HCT116 (cell line): ENCODE measurements at places on chromosomes 3 and 15.

DNA sequence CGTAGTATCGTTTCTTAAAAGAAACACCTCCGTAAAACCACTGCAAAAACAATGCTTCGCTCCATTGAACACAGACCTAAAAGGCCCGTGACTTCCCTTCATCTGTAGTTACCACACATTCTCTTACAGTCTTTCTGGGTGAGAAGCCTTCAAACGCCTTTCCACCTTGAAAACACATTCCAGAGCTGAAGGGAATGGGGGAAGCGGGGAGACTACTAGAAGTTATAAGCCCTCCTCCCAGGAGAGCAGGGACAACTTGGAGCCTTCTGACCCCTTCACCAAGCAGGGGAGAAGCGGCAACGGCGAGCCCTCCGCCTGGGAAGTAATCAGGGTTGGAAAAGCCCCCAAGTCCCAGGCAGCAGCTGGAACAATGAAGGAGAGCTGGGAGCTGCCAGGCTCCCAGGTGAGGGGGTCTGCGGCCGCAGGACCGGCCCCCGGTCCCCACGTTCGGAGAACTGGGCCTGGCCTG, 461 bp downstream of the SECISBP2L start:
- DNase-seq, result no peak

GRCh38 chr15:91132079-91132478, 32.0 kb downstream of the SV2B start:
- no peak for DNase-seq

DNA sequence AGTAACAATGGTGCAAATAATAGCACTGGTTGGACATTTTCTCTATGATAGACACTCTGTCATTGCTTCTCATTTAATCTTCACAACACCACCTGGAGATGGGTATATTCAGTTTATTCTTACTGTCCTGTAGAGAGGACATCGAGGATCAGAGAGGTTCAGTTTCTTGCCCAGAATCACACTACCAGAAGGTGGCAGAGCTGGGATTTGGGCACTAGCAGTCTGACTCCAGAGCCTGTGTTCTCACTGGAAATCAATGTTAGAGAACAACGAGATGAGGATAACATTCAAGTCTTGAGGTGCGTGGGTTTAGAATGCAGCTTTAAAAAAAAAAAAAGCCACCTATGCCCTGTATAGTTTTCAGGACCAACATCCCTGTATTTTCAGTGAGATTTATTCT, 127.8 kb downstream of the SYNPR start:
- no peak for DNase-seq

DNA sequence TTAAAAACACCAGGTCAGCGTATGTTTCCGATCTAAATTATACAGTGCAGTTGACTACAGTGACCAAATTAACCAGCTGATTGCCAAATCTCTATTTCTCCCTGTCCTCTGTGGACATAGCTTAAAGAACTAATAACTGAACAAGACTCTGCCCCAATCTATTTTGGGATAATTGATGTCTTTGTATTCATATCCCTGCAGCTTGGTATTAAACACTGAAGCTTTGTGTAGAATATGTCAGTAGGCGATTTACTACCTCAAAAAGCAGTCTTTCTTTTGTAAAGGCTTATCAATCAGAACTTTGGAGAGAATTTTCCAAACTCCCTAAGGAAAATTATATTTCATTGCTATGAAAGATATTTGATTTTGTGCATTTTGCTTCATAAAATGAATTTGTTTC, 258.2 kb downstream of the SOX2 start:
- no peak for DNase-seq

DNA sequence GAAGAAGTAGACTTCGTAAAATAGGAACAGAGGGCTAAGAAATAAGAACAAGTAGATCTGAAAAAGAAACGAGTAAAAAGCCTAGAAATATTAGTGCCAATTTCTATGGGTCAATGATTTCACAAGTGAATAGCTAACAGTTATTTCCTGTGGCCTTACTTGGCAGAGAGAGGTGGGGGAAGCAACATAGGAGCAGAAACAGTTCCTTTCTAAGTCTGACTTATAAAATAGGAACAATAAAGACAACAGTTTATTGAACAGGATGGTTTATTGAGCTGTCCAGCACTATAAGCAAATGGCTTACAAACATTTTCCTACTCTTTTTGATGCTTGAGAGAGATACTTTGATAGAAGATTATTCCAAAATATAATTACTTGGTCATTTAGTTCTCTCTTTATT, 37.9 kb downstream of the AGTR1 start:
- DNase-seq, result no peak

- DNase-seq, result no peak
Observed at GRCh38 chr15:44028349-44028748, 166.7 kb downstream of the FRMD5 start.
